ENCODE measurements at places on chromosomes 5 and 9.

- no peak for DNase-seq
Measured at GRCh38 chr5:98933445-98934072, 4.8 kb upstream of the CHD1 start.

DNA sequence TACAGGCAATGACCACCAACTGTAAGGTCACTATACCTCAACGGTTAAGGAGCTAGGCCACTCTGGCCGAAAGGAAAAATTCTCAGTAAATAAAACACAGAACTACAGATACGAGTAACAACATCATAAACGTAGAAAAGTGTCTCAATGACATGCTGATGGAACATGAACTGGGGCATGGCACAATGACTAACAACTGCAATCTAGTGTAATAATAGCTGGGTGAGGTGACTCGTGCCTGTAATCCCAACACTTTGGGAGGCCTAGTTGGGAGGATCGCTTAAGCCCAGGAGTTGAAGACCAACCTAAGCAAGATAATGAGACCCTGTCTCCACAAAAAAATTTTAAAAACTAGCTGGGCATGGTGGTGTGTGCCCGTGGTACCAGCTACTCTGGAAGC lies 9.8 kb upstream of the RAPGEF6 start:
- DNase-seq, result no peak

DNA sequence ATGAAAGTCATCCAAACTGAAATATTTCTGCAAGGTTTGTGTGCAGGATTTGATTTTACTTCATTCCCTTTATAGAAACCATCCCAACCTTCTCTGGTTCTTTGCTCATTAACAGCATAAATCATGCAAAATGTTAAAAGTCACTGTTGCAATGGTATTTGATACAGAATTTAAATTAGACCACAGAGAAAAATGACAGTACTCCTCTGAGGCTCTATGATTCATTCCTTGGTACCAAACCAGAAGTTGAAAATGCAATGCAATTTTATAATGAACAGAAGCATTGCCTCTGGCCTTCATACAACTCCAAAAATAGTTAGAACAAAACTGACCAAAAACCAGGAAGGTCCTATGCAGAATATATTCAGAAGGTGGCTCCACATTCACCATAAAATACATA lies 607.1 kb downstream of the TLE1 start:
- no peak for DNase-seq

DNA sequence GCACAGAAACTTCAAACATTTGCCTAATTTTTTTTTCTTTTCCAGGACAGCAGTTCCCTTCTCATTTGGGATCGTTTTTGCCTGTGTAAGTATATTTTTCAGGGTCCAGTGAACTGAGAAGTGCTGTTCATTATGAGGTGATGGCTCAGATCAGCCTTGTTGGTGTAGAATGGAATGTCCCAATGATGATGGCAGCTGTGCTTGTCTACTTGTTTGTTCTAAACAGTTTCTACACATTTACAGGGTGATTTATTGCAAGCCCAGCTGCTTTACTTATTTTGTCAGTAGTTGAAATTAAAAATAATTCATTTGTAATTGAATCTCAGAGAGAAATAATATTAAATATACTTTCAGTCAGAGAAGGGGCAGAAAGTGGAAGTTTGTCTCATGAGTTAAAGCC lies 337.6 kb upstream of the SEMA6A start:
- no peak for DNase-seq

GRCh38 chr5:66518052-66518451 lies 78.1 kb upstream of the MAST4 start:
- DNase-seq, result no peak

- peak; percentile 85 for DNase-seq
Measured at GRCh38 chr9:119884438-119884837, 515.2 kb upstream of the BRINP1 start.

DNA sequence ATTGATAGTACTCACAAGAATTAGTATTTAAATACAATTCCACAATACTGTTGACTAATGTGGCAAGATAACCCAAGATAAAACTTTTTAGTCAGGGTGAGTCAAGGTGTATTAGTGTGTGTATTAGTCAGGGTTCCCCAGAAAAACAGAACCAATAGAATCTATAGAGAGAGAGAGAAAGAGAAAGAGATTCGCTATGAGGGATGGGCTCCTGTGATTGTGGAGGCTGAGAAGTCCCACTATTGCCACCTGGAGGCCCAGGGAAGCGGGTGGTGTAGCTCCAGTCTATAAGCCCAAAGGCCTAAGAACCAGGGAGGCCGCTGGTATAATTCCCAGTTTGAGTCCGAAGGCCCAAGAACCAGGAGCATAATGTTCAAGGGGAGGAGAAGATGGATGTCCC lies 10.0 kb upstream of the SHISAL2B start:
- no peak for DNase-seq

- no peak for DNase-seq
Measured at GRCh38 chr5:168878135-168878745, 299.1 kb upstream of the PANK3 start.

GRCh38 chr5:83641946-83642345 lies 78.7 kb downstream of the HAPLN1 start:
- DNase-seq, result no peak

GRCh38 chr5:33877449-33877848 lies 14.3 kb downstream of the ADAMTS12 start:
- no peak for DNase-seq

- DNase-seq, result no peak
Measured at GRCh38 chr5:162672061-162672460, 604.5 kb downstream of the GABRG2 start.
